ENCODE measurements at places on chromosomes 16 and 17. TPM values are rescaled to one million over a fixed set of nuclear protein-coding genes. Genes with fewer than 3 reads are reported as not detected.

MRPL38 gene
- total RNA-seq, result 50.9 TPM

OXLD1 gene
- 25.0 TPM for total RNA-seq

CALB2 gene
- 0.23 TPM for total RNA-seq

CHST4 gene
- not detected for total RNA-seq

PHOSPHO1 gene
- total RNA-seq, result 1.0 TPM

LITAFD gene
- total RNA-seq, result not detected

MT1E gene
- 434 TPM for total RNA-seq

ZNF23 gene
- 5.2 TPM for total RNA-seq

KRT28 gene
- not detected for total RNA-seq

DNA sequence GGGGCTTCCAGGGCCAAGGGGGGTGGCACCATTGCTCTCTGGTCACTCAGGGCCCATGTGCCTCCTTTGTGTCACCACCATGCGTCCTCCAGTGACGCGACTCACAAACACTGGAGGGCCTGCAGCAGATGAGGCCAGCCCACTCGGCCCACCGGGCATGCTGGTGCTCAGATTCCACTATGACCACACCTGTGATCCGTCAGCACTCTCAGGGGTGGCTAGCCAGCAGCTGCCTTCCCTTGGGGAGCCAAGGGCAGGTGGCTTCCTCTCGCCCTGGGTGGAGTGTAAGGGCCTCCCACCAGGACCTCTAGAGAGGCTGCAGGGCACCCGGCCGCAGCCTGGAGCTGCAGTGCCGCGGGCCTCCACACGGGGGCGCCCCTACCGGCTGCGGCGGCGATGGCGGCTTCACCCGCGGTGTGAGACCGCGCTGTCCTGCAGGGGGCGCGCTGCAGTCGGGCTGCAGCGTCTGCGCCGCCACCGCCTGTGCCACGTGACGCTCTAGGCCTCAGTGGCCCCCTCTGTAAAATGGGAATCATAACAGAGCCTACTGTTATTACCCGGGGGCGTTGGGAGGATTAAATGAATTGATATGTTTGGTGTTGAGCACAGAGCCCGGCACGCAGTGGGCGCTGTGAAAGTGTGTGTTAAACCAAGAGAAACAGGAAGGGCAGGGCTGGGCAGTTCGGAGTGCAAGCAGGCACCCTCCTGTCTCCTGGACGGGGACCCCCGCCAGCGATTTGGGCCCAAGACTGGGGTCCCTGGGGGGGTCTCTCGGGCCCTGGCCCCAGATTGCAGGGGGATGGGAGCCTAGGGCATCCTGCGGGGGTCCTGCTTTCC, 192.4 kb upstream of the GSE1 start:
- no peak for DNase-seq
- no peaks in the 10 kb centered on the region for H3K27me3 ChIP-seq
- no peak overlapping the region for H3K4me3 ChIP-seq
- H3K36me3 ChIP-seq, result no peaks in the 10 kb centered on the region

DNA sequence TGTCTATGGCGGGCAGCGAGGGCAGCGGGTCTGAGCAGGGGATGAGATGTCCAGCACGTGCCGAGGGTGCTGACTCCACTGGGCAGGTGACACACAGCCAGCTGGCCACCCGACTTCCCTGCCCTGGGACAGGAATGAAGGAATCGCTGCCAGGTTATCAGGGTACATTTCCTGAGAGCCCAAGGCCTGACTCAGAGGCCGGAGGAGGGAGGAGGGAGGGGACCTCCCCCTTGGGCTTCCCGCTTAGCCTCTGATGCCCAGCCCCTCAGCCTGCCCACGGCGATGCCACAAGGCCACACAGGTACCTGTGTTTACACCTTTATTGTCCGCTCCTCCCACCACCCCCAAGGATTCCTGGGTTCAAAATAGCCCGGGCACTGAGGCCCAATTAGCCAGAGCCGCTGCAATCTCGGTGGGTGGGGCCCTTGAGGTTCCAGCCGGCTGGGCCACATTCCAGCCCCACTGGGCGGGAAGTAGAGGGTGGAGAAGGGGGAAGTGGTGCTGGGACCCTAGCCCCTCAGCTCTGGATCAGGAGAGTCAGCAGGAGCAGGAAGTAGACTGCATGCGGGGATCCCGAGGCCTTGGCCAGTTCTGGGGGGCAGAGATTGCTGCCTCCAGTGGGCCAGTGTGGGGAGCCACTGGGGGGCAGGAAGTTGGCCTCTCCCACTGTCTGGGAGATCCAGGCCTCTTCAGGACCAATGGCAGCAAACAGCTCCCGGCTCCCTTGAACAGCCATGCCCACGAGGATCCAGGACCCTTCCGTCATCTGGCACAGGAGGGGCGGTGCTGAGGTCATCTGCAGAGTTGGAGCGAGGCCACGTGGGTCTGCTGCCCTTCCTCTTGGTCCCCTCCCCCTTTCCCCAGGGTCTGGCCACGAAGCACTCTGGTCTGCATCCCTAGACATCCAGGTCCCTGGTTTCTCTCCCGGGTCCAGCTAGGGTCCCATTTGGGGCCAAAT, 3.4 kb upstream of the PRSS8 start:
- DNase-seq, result peak; percentile 91
- H3K27me3 ChIP-seq, result no peaks in the 10 kb centered on the region
- H3K27ac ChIP-seq, result peak overlapping the region; percentile 74
- no peaks in the 10 kb centered on the region for H3K36me3 ChIP-seq

DNA sequence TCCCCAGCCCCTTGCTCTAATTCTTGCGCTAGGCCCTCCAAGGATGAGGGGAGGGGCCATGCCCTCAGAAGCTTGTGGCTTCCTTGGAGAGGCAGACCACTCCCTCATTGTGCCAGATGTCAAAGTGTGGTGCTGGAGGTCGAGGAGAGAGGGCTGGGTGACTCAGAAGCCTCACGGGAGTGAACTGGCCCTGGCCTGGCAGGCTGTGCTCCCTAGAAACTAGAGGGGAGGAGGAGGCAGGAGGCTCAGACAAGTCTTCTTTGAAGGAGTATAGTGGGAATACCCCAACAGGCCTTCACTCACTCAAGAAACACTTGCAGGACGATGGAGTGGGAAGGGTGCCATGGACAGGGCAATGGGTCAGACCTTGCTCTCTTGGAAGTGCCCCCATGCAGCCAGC, 18.5 kb downstream of the ANKRD40 start:
- no peaks in the 10 kb centered on the region for H3K27me3 ChIP-seq
- no peak overlapping the region for H3K4me3 ChIP-seq
- H3K36me3 ChIP-seq, result no peaks in the 10 kb centered on the region
- no peak for DNase-seq
- H3K4me1 ChIP-seq, result peaks cover 20% of the 10 kb centered on the region
- no peak overlapping the region for H3K27ac ChIP-seq

- no peaks in the 10 kb centered on the region for H3K36me3 ChIP-seq
- H3K27me3 ChIP-seq, result no peaks in the 10 kb centered on the region
- no peak overlapping the region for H3K4me3 ChIP-seq
- DNase-seq, result no peak
Measured at GRCh38 chr17:20089756-20090547, 80.8 kb downstream of the SPECC1 start.

- no peaks in the 10 kb centered on the region for H3K27me3 ChIP-seq
- no peaks in the 10 kb centered on the region for H3K4me1 ChIP-seq
- no peak for DNase-seq
- peak overlapping the region; percentile 52 for H3K27ac ChIP-seq
Measured at GRCh38 chr16:58411336-58411735, 19.1 kb downstream of the GINS3 start.

- no peaks in the 10 kb centered on the region for H3K4me1 ChIP-seq
- H3K27me3 ChIP-seq, result no peaks in the 10 kb centered on the region
- H3K36me3 ChIP-seq, result peaks cover 6% of the 10 kb centered on the region
- no peak overlapping the region for H3K4me3 ChIP-seq
- no peak overlapping the region for H3K27ac ChIP-seq
Measured at GRCh38 chr17:82920150-82920549, 80.3 kb upstream of the ZNF750 start.

DNA sequence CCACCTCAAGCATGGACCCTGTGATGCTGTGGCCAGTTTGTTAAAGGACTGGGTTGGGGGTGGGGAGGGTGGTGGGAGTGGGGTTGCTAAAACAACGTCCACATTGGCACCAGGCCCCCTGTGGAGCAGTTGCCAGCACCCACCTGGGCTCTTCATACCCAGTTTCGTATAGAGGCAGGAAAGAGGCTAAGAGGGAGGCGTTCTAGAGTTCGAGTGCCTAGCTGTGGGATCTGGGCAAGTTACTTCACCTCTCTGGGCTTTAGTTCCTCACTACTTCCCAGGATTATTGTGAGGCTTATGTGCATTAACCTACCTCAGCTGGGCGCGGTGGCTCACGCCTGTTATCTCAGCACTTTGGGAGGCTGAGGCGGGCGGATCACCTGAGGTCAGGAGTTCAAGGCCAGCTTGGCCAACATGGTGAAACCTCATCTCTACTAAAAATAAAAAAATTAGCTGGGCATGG, 1.4 kb downstream of the MFAP4 start:
- peak overlapping the region; percentile 74 for H3K27ac ChIP-seq
- H3K27me3 ChIP-seq, result no peaks in the 10 kb centered on the region

DNA sequence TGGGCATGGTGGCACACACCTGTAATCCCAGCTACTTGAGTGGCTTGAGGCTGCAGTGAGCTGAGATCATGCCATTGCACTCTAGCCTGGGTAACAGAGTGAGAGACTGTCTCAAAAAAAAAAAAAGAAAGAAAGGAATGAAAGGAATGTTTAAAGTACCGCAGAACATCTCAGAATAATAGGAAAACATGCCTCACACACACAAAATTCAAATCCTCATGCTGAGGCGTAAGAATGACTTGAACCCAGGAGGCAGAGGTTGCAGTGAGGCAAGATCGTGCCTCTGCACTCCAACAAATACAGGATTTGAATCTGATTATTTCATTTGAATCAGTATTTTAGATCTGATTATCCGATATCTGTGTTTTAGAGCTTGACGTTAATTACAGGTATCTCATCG, 21.3 kb upstream of the GAA start:
- H3K27me3 ChIP-seq, result no peaks in the 10 kb centered on the region
- H3K4me3 ChIP-seq, result no peak overlapping the region
- H3K4me1 ChIP-seq, result no peaks in the 10 kb centered on the region
- H3K36me3 ChIP-seq, result no peaks in the 10 kb centered on the region
- H3K27ac ChIP-seq, result no peak overlapping the region

DNA sequence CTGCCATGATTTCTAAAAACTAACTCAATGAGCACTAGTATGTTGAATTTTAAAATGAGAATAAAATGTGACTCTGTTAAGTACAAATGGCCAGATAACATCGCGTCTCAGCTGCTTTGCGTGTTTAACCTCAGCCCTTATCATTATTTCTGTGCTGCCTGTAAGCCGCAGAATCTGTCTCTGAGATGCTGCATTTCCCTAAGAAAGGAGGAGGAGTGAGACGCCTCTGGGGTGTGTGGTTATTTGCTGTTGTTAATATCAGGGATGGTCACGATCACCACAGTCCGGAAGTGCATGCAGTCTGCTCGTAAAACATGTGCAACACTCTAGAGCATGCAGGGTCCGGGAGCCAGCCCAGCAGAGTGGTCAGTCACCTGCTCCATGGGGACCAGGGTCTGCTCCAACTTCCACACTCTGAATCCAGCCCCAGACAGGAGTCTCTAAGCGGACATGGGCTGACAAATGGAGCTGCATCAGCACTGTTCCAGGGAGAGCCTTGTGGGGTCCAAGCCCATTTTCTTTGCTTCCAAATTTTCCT, 342.5 kb downstream of the MAF start:
- peaks cover 3% of the 10 kb centered on the region for H3K4me1 ChIP-seq
- no peak for DNase-seq
- no peaks in the 10 kb centered on the region for H3K27me3 ChIP-seq
- no peak overlapping the region for H3K27ac ChIP-seq

GRCh38 chr17:74633326-74633725, 9.8 kb upstream of the CD300E start:
- no peaks in the 10 kb centered on the region for H3K36me3 ChIP-seq
- DNase-seq, result no peak
- H3K4me1 ChIP-seq, result no peaks in the 10 kb centered on the region
- H3K4me3 ChIP-seq, result no peak overlapping the region
- peaks cover 12% of the 10 kb centered on the region for H3K27me3 ChIP-seq

GRCh38 chr16:22007509-22008214, at the start of gene MOSMO:
MOSMO (plus strand) TSS chr16:22008111; CDS start chr16:22008302, 191 bp downstream.
- H3K27me3 ChIP-seq, result no peaks in the 10 kb centered on the region
- no peaks in the 10 kb centered on the region for H3K36me3 ChIP-seq
- H3K27ac ChIP-seq, result peak within 1 kb of the TSS; percentile 88
- peaks cover 20% of the 10 kb centered on the region for H3K4me1 ChIP-seq
- H3K4me3 ChIP-seq, result peak within 1 kb of the TSS; percentile 99
- DNase-seq, result peak; percentile 67

DNA sequence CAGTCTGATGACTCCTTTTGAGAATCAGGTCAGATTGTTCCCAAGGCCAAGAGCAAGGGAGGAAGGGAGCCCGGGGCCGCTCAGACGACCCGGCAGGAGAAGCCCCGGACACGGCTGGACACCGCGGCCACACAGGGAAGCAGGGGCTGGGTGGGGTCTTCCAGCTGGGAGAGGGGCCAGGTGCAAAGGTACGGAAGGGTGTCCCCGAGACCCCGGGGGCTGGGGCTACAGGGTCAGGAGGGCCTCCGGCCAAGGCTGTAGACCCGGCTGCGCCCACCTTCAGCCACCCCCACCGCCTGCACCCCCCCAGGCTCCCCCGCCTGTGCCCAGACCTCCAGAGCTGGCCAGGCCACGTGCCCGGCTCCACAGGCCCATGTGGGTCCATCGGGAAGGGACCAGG, 21.9 kb upstream of the C1QTNF8 start:
- H3K27ac ChIP-seq, result no peak overlapping the region
- no peaks in the 10 kb centered on the region for H3K4me1 ChIP-seq
- H3K27me3 ChIP-seq, result peaks cover 27% of the 10 kb centered on the region
- no peak for DNase-seq
- no peak overlapping the region for H3K4me3 ChIP-seq
- H3K36me3 ChIP-seq, result no peaks in the 10 kb centered on the region

DNA sequence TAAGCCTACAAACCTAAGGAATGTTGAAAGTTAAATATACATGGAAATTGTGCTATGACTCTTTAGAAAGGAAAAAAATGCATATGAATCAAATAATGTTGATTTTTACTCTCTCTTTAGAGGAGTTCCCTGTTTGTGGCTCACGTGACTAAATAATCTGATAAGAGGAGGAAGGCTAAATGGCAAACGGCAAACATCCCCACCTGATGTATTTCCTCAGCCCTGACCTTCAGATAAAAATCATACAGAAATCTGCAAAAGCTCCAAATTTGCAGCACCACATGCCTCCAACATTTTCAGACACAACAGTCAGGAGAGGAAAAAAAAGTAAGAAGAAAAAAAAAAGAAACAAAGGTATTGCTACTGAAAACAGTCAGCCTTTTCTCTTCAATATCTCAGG, 423.0 kb upstream of the PSMD7 start:
- no peak for DNase-seq
- no peaks in the 10 kb centered on the region for H3K36me3 ChIP-seq
- no peak overlapping the region for H3K4me3 ChIP-seq
- no peaks in the 10 kb centered on the region for H3K27me3 ChIP-seq
